ENCODE measurements at places on chromosomes 3 and 15.

DNA sequence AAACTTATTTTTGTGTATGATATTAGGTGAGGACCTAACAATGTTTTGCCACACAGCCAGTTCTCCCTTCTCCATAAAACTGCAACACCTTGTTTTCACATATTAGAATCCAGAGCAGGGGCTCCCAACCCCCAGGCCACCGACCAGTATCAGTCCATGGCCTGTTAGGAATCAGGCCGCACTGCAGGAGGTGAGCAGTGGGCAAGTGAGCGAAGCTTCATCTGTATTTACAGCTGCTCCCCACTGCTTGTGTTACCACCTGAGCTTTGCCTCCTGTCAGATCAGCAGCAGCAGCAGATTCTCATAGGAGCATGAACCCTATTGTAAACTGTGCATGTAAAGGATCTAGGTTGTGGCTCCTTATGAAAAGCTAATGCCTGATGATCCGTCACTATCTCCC, 185.9 kb upstream of the NSMCE3 start:
- no peak for DNase-seq

DNA sequence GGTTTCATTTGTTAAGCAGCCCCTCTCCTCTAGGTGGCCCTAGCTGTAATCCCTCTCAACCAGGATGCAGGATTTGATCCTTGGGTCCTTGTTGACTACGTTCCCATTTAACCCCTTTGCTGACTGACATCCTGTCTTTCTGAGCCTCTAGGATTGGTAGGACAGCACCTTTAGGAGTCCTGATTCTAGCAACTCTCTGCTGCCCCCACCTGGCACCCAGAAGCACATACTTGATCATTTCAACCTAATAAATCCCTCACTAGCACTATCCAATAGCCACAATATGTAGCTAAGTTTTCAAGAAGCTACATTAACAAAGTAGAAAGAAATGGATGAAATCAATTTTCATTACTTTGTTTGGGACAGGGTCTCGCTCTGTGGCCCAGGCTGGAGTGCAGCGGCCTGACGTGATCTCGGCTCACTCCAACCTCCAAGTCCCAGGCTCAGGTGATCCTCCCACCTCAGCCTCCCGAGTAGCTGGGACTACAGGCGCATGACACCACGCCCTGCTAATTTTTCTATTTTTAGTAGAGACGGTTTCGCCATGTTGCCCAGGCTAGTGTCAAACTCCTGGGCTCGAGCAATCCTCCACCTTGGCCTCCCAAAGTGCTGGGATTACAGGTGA, 28.3 kb downstream of the RSL24D1 start:
- peak; percentile 82 for DNase-seq

DNA sequence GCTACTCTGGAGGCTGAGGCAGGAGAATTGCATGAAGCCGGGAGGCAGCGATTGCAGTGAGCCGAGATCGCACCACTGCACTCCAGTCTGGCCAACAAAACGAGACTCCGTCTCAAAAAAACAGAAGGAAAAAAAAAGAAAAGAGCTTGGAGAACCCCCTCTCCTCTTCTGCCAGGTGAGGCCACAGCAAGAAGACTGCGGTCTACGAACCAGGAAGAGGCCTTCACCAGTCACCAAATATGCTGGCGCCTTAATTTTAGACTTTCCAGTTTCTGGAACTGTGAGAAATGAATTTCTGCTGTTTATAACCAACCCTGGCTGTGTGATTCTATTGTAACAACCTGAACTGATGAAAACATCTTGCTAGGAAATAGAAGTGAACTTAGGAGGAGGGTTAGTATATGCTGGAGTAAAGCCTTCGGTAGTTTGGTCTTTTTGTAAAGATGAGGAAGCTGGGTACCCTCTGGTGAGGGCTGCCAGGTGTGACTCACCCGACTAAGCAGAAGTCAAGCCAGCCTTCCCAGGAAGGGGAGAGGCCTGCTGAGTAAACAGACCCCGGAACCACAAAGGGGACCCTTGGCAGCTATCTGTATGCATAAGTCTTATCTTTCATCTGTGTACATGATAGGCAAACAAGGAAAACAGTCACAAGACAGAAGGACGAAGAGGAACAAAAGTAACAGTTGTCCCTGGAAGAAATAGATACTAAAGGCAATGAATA, 78.7 kb downstream of the KLF13 start:
- no peak for DNase-seq

GRCh38 chr15:98827217-98827616, 178.9 kb downstream of the IGF1R start:
- no peak for DNase-seq

- no peak for DNase-seq
Observed at GRCh38 chr3:100641471-100642032, 32.2 kb downstream of the ADGRG7 start.

- DNase-seq = no peak
Observed at GRCh38 chr3:49489247-49489646, 19.2 kb downstream of the DAG1 start.

DNA sequence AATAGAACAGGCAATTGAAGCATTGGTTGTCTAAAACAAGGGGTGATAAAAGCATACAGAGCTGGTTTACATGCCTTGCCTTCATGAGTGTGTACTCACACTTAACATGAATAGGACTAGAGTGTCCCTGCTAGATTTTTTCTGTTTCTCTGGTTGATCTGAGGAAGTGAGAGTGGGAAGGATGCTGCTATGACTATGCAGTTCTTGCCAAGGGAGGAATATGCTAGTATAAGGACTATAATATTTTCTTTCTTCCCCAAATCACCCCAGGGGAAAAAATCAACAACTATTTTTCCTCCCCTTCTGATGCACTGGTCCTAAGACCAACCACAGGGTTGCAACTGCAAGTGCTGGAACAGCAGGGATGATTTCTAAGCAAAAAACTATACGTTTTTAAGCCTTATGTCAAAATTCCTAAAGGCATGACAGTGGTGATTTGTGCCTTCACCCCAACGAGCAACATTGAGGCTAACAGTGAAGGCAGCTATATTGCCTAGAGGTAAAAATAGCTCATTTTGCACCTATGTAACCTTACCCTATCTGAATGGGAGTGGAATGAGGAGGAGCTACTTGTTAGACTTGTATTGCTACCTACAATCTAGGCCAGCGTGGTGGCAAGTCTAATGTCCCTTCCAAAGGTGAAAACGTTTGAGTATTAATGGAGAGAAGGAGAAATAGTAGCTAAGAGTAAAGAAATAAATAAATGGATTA, 33.5 kb upstream of the USP8 start:
- DNase-seq = no peak

GRCh38 chr3:195911946-195912270, 3.6 kb upstream of the TNK2 start:
- DNase-seq = no peak

- DNase-seq = no peak
Observed at GRCh38 chr3:164524201-164524600, 554.1 kb downstream of the SI start.

DNA sequence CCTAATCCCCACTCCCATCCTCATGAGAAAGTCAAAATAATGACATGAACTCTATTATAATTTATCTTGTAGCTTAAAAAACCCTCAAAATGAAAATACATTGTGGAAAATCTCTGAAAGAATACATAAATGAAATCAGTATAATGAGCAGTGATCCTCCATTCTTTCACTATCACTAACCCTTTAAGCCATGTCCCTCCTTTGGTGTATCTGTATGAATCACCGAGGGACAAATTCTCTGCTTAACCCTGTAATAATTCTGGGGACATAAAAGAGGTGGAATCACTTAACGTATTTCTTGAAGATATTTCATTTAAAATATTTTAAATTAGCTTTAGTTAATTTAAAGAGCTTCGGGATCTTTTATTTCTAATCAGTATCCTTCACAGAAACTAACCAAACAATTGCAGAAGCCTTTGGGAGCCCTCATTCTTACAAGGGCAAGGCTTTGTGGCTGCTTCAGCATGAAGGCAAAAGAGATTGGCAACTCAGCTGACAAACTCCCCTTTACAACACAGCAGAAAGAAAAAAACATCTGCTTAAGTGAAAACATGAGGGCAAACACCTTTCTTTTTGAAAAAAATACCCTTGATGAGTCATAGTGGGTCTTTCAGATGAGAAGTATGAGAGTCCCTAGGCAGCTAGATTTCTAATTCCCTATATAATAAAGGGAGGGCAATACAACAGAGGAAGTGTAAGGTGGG, 44.0 kb upstream of the ALCAM start:
- DNase-seq = no peak

- DNase-seq = no peak
Observed at GRCh38 chr15:45221053-45221599, 30.9 kb upstream of the SLC28A2 start.

All from H1 (cell line).